ENCODE measurements at places on chromosomes 11 and 22. TPM values are rescaled to one million over a fixed set of nuclear protein-coding genes. Genes with fewer than 3 reads are reported as not detected.

DNA sequence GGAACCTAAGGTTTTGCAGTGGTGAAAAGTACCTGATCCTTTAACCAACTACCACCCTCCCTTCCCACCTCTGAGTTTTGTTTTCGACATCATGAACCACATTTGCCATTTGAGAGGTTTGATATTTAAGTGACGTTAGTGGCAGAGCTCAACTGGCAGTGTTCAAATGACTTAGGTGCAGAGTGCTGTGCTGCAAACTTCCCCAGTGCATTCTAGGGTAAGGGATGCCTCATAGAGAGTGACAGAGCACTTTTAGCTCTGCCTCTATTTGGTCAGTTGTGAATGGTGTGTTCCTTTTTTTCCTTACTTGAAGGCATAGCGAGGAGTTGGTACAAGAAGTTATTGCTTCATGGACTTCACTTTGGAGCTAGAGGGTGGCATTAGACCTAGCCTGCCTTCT lies 9.4 kb downstream of the BMAL1 start:
- H3K27ac ChIP-seq, result no peak overlapping the region
- H3K36me3 ChIP-seq, result no peaks in the 10 kb centered on the region
- no peaks in the 10 kb centered on the region for H3K4me1 ChIP-seq
- no peak overlapping the region for H3K4me3 ChIP-seq
- no peak for DNase-seq

DNA sequence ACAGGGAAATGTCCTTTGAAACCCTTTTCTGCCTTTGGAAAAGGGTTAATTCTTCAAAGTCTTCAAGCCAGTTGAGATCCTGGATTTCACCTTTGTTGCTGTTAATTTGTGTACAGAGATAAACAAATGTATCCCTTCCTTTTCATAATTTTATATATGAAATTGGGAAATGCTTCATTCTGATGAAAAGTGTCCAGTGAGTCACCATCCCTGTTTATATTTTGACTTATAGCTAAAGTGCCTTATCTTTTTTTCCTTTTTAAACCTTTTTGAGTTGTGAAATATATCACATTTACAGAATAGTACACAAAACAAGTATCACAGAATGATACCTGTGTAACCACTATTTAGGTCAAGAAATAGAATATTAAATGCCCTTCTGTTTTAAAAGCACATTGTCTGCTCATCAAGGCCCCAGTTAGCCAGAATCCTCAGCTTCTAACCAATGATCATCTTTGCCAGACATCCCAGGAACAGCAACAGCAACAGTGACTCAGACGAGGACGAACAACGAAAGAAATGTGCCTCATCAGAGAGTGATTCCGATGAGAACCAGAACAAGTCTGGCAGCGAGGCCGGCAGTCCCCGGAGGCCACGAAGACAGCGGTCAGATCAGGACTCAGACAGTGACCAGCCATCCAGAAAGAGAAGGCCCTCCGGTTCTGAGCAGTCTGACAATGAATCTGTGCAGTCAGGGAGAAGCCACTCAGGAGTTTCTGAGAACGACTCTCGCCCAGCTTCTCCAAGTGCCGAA lies 27.3 kb downstream of the CTR9 start:
- H3K36me3 ChIP-seq, result peaks cover 31% of the 10 kb centered on the region
- DNase-seq, result no peak
- H3K4me1 ChIP-seq, result no peaks in the 10 kb centered on the region
- no peak overlapping the region for H3K4me3 ChIP-seq

GRCh38 chr11:86442420-86442819 lies 67.7 kb downstream of the CCDC81 start:
- no peaks in the 10 kb centered on the region for H3K27me3 ChIP-seq
- no peaks in the 10 kb centered on the region for H3K36me3 ChIP-seq
- DNase-seq, result no peak
- H3K27ac ChIP-seq, result no peak overlapping the region

GRCh38 chr11:122723106-122723505 lies 67.6 kb downstream of the UBASH3B start:
- peaks cover 12% of the 10 kb centered on the region for H3K4me1 ChIP-seq
- no peak for DNase-seq
- no peak overlapping the region for H3K27ac ChIP-seq

- no peak for DNase-seq
- H3K4me1 ChIP-seq, result no peaks in the 10 kb centered on the region
- peaks cover 41% of the 10 kb centered on the region for H3K36me3 ChIP-seq
- H3K27ac ChIP-seq, result no peak overlapping the region
- no peaks in the 10 kb centered on the region for H3K27me3 ChIP-seq
- no peak overlapping the region for H3K4me3 ChIP-seq
Observed at GRCh38 chr11:95778699-95779098, 10.9 kb downstream of the FAM76B start.

DNA sequence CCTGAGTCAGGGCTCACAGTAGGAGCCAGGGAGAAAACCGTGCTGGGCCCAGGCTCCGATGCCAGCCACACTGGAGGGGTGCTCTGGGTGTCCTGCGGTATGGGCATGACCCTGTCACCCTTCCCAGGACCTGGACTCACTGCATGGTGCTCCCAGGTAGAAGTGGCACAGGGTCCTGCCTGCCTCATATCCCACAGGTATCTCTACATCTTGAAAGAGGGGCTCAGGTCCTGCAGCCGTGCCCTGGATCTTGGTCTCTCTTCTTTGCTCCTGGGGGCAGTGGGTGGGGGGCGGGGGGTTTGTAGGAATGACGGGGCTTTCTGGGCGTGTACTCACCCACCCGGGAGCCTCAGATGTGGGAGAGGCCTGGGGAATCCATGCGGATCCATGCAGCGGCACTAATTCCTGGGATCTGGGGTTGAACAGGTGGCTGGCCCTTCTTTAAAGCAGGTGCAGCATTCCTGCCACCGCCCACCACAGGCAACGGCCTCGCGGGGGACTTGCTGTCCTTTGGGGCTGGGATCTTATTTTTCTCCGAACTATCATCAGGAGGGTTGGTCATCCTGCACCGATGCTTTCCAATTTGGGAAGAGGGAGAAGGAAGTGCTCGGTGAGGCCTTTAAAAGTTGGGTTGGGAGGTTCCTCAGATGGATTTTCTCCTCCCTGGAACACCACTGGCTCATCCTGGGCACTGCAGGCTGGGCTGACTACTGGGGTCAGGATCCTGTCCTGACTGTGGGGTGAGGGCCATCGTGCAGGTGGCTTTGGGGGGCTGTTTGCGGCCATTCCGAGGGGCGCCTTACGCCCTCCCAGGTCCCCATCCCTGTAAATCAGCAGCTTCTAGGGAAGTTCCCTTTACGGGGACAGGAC lies 886.4 kb downstream of the BRD1 start:
- no peaks in the 10 kb centered on the region for H3K36me3 ChIP-seq
- peaks cover 2% of the 10 kb centered on the region for H3K4me1 ChIP-seq
- H3K27me3 ChIP-seq, result peaks cover 8% of the 10 kb centered on the region
- H3K4me3 ChIP-seq, result no peak overlapping the region
- H3K27ac ChIP-seq, result no peak overlapping the region
- no peak for DNase-seq

- H3K4me3 ChIP-seq, result no peak overlapping the region
- peaks cover 8% of the 10 kb centered on the region for H3K27me3 ChIP-seq
- no peaks in the 10 kb centered on the region for H3K36me3 ChIP-seq
- H3K27ac ChIP-seq, result no peak overlapping the region
- no peak for DNase-seq
- no peaks in the 10 kb centered on the region for H3K4me1 ChIP-seq
Observed at GRCh38 chr11:71183878-71184277, 68.5 kb downstream of the SHANK2 start.

The RFPL2 gene
- total RNA-seq, result 0.53 TPM

The EI24 gene
- total RNA-seq, result 67.8 TPM

The CD248 gene
- total RNA-seq, result 95.2 TPM

The KCNJ1 gene
- not detected for total RNA-seq

The ANO1 gene
- total RNA-seq, result 39.6 TPM
